ENCODE measurements at places on chromosomes 12 and 14. TPM values are rescaled to one million over a fixed set of nuclear protein-coding genes. Genes with fewer than 3 reads are reported as not detected.

The MANSC1 gene
- 22.6 TPM for total RNA-seq

The RFLNA gene
- total RNA-seq, result 15.9 TPM

The TEX22 gene
- total RNA-seq, result not detected

The TMCC3 gene
- total RNA-seq, result 0.36 TPM

The PLCZ1 gene
- total RNA-seq, result not detected

The BCL2L14 gene
- total RNA-seq, result not detected

The TMEM119 gene
- 1.3 TPM for total RNA-seq

The TRIM9 gene
- total RNA-seq, result 2.7 TPM

The GPATCH2L gene
- 27.1 TPM for total RNA-seq

The MGP gene
- total RNA-seq, result 259 TPM

The NYNRIN gene
- 11.7 TPM for total RNA-seq

The ART4 gene
- 43.5 TPM for total RNA-seq

The PRH2 gene
- total RNA-seq, result not detected

The PGF gene
- total RNA-seq, result 43.1 TPM

The B4GALNT3 gene
- not detected for total RNA-seq

The NRXN3 gene
- total RNA-seq, result 5.6 TPM

The NXPH4 gene
- 23.3 TPM for total RNA-seq

The HOXC12 gene
- total RNA-seq, result not detected

The CACNA2D4 gene
- not detected for total RNA-seq

The TAS2R14 gene
- 0.54 TPM for total RNA-seq

The ZBTB25 gene
- total RNA-seq, result 4.4 TPM

The ASCL1 gene
- total RNA-seq, result not detected

The AREL1 gene
- total RNA-seq, result 31.6 TPM

The PTGDR gene
- total RNA-seq, result not detected

The PRICKLE1 gene
- total RNA-seq, result 1.3 TPM

The HIGD1C gene
- not detected for total RNA-seq

The WIF1 gene
- total RNA-seq, result not detected

The HOXC9 gene
- not detected for total RNA-seq

The RPGRIP1 gene
- not detected for total RNA-seq

The ADAM21 gene
- 1.4 TPM for total RNA-seq

The KRT83 gene
- not detected for total RNA-seq

The INHBC gene
- not detected for total RNA-seq

The RTL1 gene
- total RNA-seq, result not detected

The AMN gene
- 0.90 TPM for total RNA-seq

The FIGNL2 gene
- total RNA-seq, result not detected

The ACSM4 gene
- not detected for total RNA-seq

All from cardiac atrium fibroblast (primary cell).